ENCODE measurements at places on chromosomes 13 and 19. TPM values are rescaled to one million over a fixed set of nuclear protein-coding genes. Genes with fewer than 3 reads are reported as not detected.

PSG2 gene
- total RNA-seq: 1.4 TPM

DNAAF3 gene
- total RNA-seq: 1.1 TPM

GNG8 gene
- total RNA-seq: not detected

CYP4F2 gene
- total RNA-seq: not detected

PLK5 gene
- total RNA-seq: 0.26 TPM

ZNF221 gene
- 5.7 TPM for total RNA-seq

ACP7 gene
- not detected for total RNA-seq

ZNF606 gene
- 6.4 TPM for total RNA-seq

SCN1B gene
- total RNA-seq: 8.4 TPM

NRTN gene
- total RNA-seq: not detected

KIR2DL3 gene
- not detected for total RNA-seq

PDE4C gene
- not detected for total RNA-seq

SIGLEC14 gene
- not detected for total RNA-seq

SIGLEC9 gene
- not detected for total RNA-seq

NAPSA gene
- total RNA-seq: 0.36 TPM

KLF16 gene
- 40.9 TPM for total RNA-seq

TNFSF13B gene
- total RNA-seq: not detected

APOE gene
- total RNA-seq: 2.7 TPM

APLP1 gene
- 39.7 TPM for total RNA-seq

ZNF540 gene
- 0.28 TPM for total RNA-seq

EFNA2 gene
- total RNA-seq: not detected

ZNF414 gene
- total RNA-seq: 27.7 TPM

WDR88 gene
- not detected for total RNA-seq

DACH1 gene
- not detected for total RNA-seq

MAB21L1 gene
- 42.6 TPM for total RNA-seq

MBD3L4 gene
- not detected for total RNA-seq

ZC3H13 gene
- total RNA-seq: 41.3 TPM

FXYD7 gene
- not detected for total RNA-seq

ZNF208 gene
- total RNA-seq: not detected

PCDH9 gene
- 2.7 TPM for total RNA-seq

PRKCG gene
- total RNA-seq: 0.23 TPM

CEBPA gene
- total RNA-seq: 0.21 TPM

ZNF415 gene
- total RNA-seq: 5.2 TPM

SPTBN4 gene
- total RNA-seq: 0.51 TPM

APOC4 gene
- not detected for total RNA-seq

SMIM17 gene
- total RNA-seq: not detected
